Stimulated activated CD4-positive, alpha-beta T cell treated with anti-CD3 and anti-CD28 coated beads, Interleukin-2, amount 100 ng/mL, for 48 hours (primary cell): ENCODE measurements at places on chromosomes 7 and 10.
A peak's percentile ranks its signal among the peaks of the same experiment; 100 is the strongest.

- peak; percentile 2 for DNase-seq
Observed at GRCh38 chr7:55887821-55888247, 578 bp downstream of the ZNF713 start.

DNA sequence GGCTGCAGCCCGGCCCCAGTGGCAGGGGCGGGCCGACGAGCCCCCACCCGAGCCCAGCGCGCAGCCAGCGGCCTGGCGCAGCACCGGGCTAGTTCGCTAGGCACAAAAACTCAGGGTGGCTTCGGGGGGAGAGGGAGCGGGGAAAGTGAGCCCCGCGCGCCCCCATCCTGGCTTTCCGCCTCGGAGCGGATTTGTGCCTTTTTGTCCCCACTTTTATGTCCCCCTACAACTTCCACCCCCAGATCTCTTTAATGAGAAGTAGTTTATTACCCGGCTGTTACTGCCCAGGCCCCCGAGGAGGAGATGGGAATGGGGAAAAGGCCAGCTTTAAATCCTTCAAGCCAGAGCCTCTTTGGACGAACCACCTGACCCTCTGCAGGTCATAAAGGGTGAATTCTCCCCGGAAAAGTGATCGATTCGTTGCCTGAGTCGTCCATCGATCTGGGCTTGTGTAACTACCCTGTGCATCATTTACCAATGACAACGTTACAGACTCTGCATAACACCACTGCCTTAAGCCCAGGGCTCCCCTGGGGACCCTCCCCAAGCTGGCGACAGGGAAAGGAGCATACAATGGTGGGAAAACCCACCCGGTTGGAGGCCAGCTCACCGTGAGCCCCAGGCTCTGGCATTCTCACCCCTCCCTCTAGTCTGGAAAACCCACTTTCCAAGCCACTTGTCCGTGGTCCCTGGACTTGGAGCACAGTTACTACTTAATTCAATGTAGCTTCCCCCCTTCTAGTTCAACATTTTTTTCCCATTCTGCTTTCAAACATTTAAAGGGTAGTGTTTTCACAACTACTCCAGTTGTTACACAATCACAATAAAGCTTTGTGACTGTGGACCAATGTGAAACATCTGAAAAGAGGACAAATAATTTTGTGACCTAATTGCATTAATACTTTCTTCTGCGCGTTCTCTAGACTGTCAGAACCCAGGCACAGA is 748 bp upstream of the SH3PXD2A start:
- no peak for DNase-seq

DNA sequence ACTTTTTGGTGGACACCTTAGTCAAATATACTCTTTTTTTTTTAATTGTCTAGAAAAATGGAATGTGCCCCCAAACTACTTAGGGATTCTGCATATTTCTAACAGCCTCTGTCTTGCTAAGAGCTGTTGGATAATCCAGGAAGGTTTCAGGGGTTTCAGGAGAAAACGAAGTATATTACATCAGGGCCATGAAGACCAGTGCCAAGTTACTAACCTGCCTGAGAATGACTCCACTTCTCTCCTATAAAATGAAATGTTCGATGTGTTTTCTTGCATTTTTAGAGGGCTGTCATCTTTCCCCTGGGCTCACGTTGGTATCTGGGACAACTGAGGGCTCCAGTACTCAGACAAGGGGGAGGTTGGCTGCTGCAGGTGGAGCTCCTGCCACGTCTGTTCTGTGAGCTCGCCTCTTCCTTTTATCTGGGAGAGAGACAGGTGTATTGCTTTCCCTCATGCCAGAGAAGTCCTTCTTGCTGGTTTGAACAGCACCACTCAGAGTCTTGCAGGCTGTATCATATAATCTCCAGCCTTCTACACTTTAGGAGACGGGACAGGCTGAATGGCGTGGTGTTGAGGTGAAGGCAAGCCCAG is 71.3 kb downstream of the CAMK1D start:
- DNase-seq = no peak

DNA sequence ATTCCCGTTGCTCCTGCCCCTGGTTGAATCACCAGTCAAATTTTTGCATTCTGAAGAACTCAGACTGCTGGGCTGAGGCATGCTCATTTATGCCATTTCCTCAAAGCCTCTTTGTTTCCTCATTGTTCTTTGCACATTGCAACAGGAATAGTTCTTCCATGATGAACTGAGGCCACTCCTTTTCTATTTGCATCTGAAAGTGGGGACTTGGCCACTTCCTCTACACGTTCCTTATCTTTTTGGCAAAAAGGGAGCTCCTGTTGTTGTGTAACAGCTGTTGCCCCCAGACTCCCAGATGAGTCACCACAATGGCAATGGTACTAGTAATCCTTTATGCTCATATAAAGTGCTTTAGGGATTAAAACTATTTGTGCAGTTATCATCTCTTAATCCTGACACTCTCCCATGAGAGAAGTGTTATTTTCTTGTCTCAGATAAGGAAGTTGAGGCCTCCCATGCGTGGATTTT is 20.1 kb upstream of the ITPRID1 start:
- no peak for DNase-seq

- DNase-seq = no peak
Observed at GRCh38 chr10:59258890-59259289, 82.4 kb downstream of the PHYHIPL start.

GRCh38 chr10:24432478-24433416 is 223.8 kb downstream of the KIAA1217 start:
- no peak for DNase-seq
